Testis (tissue), 5 donors: ENCODE measurements at places on chromosomes 11 and 22.

DNA sequence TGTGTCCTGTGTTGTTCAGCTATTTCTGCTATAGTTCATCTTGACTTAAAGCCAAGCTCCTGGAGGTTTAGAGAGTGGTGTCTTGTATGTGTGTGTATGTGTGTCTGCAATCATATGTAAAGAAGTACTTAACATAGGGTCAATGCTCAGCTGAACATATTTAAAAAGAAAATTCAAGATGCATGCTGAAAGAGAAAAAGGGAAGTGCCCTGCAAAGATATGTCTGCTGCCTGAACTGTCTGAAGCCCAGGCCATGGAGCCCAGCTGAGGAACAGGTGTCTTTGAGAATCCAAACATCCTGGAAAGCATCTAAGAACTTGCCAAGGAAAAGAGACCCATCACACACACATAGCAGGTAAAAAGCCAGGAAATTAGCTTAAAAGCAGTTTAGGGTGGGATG, 6.6 kb downstream of the TCN1 start:
- DNase-seq: no peak

DNA sequence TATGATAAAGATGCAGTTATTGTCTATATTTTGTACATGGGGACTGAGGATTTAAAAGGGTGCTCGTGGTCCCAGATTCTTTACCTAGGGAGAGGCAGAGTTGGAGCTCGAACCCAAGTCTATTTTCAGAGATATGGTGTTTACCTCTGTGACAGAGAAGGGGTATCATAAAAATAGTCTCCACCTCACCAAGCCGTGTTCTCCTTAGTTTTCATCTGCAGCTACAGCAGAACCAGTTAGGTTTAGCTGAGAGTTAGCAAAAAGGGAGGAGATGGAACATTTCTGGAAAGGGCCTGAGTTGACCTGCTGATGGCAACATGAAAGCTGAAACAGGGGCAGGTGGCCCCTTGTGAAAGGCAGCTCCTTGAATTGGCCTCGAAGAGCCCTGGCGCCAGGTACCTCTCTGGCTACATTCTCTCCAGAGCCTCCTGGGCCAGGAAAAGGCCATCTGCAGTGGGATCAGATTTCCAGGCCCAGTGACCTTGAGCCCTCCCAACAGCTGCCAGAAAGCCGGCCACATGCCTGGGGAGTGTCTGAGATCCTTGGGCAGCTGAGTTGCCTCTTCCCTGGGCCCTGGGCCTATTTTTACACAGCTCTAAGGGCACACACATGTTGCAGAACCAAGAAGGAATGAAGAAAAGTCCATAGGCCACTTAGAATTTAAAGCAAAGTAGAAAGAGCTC, 136.6 kb downstream of the NAV2 start:
- peak; percentile 53 for DNase-seq

DNA sequence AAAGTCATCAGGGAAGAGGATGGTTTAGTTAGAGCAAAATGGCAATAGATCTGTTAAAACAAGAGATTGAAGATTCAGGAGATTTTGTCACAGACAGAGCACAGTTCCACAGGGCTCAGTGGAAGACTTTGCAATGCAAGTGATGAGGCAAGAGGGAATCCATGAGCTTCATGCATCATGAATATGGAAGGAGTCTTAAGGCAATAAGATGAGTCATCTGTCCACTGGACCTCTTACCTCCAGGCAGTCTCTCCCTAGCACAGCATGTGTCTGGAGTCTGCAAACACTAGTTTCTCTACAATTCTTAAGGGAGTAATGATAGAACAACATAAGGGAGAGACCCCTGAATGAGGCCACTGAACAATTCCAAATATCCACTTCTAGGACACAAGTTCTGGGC, 245.7 kb downstream of the NXPE2 start:
- no peak for DNase-seq

- no peak for DNase-seq
These were observed 20.8 kb downstream of the MYBPC3 start for GRCh38 chr11:47331454-47332302.

DNA sequence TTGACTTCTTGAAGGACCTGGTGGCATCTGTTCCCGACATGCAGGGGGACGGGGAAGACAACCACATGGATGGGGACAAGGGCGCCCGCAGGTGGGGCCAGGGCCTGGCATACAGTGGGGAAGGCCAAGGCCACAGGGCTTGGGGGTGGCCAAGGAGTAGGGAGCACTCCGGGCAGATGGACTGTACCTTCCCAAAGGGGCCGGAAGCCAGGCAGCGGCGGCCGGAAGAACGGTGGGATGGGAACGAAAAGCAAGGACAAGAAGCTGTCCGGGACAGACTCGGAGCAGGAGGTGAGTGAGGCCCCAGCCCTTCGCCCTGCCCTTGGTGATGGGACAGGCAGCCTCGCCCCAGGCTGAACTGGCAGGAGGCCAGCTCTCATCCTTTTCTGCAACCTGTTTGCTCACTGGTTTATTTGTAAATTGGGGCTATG, 1.2 kb downstream of the DRAP1 start:
- no peak for DNase-seq

DNA sequence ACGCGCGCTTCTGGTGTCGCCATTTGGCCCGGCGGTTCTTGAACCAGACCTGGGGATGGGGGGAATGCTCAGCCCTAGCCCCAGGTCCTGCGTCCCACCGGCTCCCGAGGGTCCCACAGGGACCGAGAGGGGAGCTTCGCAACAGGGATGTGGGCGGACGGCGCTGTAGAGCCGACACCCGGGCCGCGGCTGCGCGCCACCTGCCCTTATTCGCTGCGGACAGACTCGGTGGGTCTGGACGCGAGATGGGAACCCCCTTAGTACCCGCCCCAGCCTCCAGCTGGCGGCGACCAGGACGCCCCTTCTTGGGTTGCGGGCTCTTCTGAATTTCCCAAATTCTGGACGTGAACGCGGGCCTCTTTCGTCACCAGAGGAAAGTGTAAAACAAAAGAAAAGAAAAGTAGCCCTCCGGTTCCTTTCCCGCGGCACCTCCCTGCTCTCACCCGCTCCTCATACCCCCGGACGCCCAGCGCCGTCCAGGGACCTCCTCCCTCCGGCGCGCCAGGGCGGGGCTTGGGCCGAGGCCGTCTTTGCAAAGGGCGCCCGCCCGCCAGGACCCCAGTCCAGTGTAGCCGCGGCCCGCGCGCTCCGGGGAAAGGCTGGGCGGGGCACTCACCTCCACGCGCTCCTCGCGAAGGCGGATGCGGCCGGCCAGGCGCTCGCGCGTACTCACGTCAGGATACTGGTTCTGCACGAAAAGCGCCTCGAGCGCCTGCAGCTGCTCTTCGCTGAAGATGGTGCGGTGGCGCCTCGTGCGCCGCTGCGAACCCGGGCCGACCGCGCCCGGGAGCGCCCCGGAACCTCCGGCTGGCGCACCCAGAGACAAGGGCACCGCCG, 827 bp downstream of the GSC2 start:
- peak; percentile 36 for DNase-seq

DNA sequence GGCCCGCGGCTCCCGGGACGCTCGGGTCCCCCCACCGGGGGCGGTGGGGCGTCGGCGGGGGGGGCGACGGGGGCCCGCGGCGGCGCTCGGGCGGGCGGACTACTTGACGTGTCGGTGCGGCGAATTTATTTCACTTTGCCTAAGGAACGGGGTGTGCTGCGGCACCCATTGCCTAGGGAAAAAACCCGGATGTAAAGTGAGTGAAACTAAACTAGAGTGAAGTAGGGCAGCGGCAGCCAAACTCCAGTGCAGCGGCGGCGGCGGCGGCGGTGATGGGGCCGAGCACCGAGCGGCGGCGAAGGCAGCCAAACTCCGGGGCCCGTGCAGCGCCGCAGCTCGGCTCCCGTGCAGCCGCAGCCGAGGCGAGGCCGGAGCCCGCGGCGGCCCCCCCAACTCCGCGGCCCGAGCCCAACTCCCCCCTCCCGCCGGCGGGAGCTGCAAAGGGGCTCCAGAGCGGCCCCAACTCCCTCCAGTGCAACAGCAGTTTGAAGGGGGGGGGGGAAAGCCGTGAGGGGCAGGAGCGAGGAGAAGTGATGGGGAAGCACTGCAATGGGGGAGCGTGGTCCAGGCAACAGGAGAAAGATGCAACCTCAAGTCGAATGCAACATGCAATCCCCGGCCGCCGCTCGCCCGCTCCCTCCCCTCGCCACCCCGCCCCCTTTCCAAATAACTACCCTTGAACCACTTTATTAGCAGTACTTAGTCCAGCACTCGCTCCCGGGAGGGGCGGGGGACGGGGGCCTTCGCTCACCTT, 647 bp upstream of the PHF21A start:
- DNase-seq: peak; percentile 89

DNA sequence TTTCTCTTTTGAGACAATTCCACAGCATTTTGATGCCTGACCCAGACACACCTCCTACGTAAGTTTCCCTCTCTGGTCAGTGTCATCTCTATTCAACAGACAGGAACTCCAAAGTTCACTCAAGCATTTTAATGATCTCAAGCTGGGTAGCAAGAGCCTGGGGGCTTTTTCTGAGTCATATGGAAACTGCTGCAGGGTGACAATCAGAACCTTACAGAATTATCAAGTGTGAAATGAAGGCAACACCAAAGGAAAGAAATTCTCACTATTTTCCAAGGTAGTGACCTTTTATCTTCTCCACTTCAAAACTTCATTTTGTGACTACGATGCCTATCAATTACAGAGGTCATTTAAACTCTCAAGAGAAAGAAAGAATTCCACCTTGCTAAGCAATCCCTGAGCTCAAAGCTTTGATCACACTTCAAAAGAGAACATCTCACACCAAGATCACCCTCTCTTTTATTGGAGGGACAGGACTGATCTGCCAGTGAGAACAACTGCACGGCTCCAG, 229.0 kb upstream of the ZC3H12C start:
- no peak for DNase-seq

DNA sequence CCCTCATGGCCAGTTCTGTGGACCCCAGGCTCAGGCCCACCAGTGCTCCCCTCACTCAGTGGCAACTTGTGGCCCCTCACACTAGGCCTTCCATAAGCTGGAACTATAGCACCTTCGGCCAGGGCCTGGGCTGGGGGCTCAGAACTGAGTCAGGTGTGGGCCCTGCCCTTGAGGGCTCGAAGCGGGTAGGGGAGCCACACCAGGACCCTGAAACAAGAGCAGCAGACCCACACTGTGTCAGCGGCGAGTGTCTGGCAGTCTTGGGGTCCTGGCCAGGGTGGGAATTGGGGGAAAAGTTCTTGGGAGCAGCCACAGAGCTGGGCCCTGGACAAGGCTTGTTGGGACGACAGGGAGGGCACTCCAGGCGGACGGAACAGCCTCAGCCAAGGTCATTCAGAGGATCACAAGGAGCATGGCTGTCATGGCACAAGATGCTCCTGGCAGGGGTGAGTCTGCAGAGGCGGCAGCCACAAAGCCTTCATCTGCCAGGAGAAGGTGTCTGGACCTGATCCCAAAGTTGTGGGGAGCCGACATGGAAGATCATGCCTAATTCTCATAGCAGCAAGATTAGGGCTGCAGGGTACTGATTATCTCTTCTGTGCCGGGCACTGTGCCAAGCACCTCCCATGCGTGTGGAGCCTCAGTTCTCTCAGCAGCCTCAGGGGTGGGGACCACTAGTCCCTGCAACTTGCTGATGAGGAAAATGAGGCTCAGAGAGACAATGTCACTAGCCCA, 50.7 kb downstream of the SHISAL1 start:
- DNase-seq: peak; percentile 44
